IPS-NIHi11 (cell line): ENCODE measurements at places on chromosomes 7 and 10.
A peak's percentile ranks its signal among the peaks of the same experiment; 100 is the strongest.

- no peak for DNase-seq
These were observed 7.7 kb downstream of the UNC5B start for GRCh38 chr10:71219918-71220688.

DNA sequence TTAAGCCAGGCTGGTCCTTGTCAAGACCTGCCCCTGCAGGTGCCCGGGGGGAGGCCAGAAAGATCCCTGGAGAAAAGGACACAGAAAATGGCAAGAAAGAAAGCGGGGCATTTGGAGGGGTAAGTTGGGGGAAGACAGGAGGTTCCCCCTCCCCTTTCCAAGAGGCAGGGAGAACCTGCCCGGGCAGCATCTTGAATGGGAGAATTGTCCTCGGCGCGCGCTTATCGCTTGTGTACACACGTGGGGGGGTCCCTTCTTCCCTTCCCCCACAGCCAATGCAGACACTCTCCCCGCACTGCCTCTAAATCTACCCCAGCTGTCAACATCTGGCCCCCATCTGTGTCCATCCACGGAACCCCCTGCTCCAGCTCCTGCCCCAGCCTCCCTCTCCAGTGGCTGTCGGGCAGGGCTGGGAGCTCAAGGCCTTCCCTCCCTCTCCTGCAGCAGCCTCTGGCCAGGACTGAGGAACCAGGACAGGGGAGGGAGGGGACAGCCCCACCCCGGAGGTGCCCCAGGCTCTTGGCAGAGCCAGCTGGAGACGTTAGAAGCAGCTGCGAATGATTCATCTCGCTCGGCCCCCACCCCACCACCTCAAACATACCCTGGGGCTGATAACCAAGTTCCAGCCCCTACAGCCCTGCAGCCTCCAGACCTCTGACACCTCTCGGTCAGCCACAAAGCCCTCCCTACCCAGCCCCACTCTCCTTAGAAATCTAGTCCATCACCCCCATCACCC is 25.3 kb downstream of the EPHB4 start:
- no peak for DNase-seq

DNA sequence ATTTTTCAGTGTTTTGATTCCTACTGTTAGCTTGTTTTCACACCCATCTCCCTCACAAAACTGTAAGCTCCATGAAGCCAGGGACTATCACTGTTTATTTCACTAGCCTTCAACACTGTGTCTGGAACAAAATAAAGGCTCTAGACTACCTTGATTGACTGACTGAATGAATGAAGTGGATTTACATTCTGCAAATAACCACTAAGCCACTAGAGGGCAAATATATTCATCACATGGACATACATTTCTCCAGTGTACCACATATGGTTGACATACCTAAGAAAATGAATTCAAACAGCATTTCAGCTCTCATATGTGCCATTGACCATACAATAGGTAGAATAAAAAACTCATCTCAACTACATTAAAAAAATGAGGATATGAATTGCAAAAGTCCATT is 185.9 kb downstream of the RAB11FIP2 start:
- peak; percentile 38 for DNase-seq

DNA sequence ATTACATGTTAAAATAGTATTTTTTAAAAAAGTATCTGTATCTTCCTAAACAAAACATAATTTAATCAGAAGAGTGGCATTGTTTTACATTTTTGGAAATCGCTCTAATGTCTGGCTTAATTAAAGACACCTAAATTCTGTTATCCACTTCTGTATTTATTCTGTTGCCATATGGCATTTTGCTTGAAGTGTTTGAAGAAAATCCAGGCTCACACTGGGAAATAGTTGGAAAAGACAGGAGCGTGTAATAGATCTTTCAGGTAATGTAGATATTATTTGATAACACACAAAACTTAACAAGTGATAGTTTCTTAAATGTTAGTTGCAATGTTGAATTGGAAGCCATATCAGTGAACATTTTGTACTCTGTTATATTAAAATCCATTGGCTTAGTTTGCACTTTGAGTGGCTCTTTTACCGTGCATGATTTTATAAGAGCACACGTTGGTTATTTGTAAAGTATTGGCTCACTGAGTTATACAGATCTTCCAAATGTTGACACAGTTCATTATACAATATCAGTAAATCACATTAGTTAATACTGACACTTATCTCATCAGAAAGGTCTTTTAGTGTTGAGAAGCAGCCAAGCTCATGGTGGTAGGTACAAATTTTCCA is 128.4 kb upstream of the NPVF start:
- DNase-seq: no peak

DNA sequence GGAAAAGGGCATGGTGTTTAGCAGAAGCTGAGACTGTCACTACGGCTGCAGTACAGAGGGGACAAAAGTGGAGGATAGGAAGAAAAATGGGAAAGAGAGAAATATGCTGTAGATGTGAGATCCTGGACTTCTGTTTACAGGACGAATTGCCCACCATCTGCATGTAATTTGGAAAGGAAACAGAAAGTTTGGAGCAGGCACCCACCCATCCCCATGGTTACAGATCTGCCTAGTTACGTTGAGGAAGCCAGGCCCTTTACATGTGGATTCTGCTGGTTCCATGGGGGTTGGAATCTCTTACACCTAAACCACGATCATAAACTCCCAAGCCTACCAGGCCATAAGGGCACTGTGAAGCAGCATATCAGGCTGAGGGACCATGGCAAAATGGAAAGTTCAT is 84.3 kb downstream of the WDFY4 start:
- DNase-seq: no peak

DNA sequence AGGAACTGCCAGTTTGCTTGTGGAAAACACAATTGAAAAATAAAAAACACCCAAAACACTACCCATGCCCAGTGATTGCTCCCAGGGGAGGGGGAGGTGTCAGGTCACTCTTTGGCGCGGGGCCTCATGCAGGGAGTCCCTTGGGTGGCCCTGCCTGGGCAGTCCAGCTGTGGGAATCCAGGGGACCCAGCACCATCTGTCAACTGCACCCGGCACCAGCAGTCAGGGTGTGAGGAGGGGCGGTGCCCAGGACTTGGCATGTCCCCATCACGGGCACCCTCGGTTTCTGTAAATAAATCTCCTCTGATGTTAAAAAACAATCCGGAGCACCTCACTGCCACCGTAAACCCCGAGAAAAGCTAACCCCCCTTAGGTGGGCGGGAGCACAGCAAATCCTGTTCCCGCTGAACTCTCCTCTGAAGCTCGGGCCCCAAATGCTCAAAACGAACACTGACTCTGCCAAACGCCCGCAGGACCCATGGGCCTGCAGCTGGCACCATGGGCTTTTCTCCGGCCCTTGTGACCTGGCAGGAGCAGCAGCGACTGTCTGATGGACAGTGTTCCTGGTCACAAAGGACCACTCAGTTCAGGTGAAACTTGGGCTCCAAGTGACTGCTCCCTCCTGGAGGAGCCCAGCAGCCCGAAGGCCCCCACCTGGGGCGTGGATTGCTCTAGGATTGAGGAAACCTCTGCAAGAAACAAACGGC is 18.5 kb upstream of the EN2 start:
- no peak for DNase-seq

DNA sequence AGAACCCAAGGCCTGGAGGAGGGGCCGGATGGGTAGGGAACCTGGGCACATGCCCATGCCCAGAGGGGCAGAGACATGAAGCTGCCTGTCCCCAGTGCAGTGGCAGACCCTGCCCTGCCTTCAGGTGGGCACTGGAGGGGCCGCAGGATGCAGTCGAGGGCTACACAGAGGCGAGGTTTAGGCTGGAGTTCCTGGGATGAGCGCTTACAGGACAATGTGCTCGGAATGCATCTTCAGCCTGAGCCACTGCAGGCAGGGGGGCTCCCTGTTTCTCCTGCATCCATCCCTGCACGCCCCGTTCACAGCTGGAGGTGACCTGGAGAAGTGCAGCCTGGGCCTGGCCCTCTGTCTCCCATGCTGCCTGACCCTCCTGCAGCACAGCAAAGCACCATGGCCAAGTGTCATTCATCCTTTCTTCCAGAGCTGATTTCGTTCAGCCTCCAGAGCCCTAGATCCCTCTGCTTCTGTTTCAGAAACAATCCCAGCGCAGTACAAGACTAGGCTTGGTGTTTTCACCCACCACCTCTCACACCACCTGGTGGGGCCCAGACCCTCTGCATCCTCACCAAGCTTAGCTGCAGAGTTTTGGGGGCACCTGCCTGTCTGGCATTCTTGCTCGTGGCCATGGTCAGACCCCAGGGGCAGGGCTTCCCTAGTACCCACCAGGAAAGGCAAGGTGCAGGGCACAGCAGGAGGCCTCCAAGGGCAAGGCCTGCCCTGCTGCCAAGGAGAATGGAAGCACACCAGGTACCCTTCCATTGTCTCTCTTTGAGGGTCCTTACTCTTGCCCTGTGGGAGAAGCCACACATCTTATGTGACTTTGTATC is 311.9 kb downstream of the TCERG1L start:
- no peak for DNase-seq

DNA sequence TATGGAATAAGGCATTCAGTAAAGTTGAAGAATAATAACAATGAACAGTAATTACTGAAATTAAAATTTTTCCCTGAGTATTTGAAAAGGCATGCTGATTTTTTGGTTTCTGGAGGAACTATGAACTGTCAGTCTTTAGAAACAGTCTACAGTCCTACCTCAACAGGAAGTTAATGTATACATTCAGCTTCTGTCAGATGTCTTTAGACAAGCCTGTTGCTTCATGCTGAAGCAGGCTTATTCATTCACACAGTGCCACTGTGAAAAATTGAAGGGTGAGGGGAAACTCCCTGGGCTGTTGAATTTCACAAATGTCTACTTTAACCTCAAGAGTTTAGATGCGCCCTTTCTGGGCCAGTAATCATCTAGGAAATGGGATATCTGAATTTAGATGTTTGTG is 3.5 kb downstream of the NRF1 start:
- DNase-seq: no peak
